ENCODE measurements at places on chromosomes 7 and 10. TPM values are rescaled to one million over a fixed set of nuclear protein-coding genes. Genes with fewer than 3 reads are reported as not detected.

Gene CACNB2
- not detected for total RNA-seq

Gene VGF
- total RNA-seq = not detected

Gene ADAM8
- 188 TPM for total RNA-seq

Gene OR2A42
- total RNA-seq = 0.07 TPM

Gene NPFFR1
- not detected for total RNA-seq
